ENCODE measurements at places on chromosomes 3 and 15.

- DNase-seq = no peak
Observed at GRCh38 chr15:85584872-85585271, 204.5 kb downstream of the AKAP13 start.

DNA sequence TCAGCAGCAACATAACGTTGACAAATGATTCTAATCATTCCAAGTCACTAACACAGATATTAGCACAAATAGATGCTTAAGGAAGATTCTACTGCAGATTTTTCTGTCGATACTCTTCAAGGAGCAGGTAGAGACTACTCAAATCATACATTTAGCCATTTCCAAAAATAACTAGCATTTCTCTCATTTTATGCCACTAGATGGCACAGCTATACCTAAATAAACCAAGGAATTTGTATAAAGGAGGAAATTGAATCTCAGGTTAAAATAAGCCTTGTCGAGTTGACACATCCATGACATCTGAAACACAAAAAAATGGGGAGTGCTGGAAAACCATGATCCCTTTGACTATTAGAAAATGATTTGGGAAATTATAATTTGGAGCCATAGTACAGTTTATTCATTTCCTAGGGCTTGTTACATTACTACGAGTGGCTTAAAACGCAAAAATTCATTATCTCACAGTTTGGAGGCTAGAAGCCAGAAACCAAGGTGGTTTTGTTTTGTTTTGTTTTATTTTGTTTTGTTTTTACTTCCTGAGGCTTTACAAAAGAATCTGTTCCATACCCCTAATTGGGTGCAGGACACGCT lies 59.5 kb upstream of the STRIT1 start:
- DNase-seq = no peak

- no peak for DNase-seq
Observed at GRCh38 chr15:44882499-44882968, 74.0 kb upstream of the TERB2 start.

GRCh38 chr3:127940116-127940515 lies 25.1 kb downstream of the KBTBD12 start:
- DNase-seq = no peak

DNA sequence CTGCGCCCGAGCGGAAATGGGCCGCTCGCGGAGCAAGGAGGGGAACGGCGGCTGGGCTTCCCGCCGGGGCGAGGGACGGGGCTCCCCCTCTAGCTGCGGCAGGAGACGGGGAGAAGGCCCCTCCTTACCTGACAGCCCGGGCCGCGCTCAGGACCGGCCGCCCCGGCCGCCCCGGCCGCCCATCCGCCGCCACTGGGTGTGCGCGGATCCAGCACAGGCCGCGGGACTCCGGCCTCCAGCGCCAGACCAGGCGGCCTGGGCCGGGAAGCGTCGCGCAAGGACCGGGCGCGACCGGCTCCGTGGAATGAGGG lies 296 bp downstream of the TPRA1 start:
- DNase-seq = no peak

DNA sequence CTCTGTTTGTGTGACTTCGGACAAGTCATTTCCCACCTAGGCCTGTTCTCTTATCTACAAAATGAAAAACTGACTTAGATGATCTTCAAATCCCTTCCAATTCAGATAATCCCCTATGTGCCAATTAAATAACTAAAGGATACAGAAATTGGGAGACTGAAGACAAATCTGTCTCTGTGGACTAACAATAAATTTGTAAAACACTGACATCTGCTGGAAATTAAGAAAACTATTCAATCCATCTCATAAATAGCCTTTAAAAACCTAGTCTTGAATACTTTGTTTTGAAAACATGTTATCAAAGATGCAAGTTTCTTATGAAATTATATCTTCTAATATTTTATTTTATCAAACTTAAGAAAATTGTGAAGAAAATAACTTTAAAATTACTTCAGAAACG lies 38.3 kb downstream of the MTHFS start:
- no peak for DNase-seq

DNA sequence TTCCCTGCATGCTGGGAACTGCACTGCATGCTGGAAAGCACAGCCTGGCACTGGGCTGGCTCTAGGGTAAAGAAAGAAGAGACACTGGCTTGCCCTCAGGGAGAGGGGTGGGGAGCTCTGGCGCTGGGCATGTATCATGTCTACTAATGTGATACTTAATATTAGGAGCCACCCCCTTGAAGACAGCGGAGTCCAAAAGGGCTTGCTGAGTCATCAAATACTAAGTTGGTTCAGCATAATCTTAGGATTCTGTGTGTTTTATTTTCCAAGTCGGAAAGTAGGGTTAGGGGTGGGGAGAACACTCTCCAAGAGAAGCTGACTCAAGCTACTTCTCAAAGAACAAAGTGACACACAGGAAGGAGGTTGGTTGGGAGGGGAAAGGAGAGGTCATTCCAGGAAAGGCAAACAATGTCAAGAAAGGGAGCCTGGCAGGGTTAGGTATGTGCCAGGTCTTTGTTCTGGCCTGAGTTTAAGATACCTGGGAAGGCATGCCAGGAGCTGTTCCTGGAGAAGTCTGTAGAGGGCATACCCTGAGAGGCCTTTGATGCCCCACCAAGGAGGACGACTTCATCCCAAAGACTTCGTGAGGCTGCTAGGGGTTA lies 237.8 kb upstream of the NR2E3 start:
- DNase-seq = no peak

GRCh38 chr3:122245513-122246174 lies 62.2 kb downstream of the CASR start:
- DNase-seq = no peak

DNA sequence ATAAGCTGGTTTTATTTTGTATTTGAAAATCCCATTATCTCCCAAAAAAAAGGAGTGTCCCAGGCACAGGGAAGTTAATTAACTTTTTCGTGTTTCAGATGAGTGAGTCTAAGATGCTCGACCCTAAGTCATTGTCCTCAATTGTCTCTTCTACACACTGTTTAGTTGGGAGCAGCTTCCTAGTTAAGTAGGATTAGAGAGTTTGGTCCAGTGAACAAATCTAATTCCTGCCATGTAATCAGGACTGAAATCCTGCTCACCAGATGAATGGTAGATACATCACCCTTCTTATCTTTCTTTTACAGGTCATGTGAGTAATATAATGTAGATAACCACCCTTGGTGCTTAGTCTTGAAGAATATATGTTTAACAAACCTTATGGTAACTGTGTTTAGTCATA lies 228.9 kb upstream of the MANF start:
- DNase-seq = no peak

DNA sequence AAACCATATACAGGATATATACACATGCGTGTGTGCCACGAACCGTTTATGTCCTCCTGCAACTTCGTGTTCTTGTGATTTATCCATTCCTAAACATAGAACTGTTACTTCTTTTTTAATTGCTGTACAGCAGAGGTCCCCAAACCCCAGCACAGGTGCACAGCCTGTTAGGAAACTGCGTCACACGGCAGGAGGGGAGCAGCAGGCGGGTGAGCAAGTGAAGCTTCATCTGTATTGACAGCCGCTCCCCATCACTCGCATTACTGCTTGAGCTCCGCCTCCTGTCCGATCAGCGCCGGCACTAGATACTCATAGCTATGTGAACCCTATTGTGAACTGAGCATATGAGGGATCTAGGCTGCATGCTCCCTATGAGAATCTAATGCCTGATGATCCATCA lies 34.9 kb upstream of the NRROS start:
- DNase-seq = peak; percentile 56

DNA sequence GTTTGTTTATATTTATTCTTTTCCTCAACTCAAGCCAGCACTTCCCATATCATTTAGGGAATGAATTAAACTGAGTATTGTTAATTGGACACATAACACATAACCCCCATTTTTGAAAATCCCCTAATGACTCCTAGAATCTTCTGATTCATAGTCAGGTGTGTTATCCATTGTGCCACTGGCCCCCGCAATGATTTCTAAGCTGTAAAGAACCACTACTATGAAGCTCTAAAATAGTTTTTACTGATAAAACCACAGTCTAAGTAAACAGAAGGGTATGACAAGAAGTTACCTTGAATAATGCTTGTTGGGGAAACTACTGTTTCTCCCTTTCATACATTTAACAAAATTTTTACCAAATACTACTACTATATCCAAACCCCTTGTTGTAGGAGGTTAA lies 22.3 kb upstream of the SLC12A8 start:
- DNase-seq = no peak

GRCh38 chr3:53880396-53881345 lies 1.3 kb downstream of the ACTR8 start:
- no peak for DNase-seq

GRCh38 chr3:143363276-143363675 lies 243.7 kb downstream of the CHST2 start:
- no peak for DNase-seq

- DNase-seq = no peak
Observed at GRCh38 chr3:169362301-169362700, 301.2 kb downstream of the MECOM start.

DNA sequence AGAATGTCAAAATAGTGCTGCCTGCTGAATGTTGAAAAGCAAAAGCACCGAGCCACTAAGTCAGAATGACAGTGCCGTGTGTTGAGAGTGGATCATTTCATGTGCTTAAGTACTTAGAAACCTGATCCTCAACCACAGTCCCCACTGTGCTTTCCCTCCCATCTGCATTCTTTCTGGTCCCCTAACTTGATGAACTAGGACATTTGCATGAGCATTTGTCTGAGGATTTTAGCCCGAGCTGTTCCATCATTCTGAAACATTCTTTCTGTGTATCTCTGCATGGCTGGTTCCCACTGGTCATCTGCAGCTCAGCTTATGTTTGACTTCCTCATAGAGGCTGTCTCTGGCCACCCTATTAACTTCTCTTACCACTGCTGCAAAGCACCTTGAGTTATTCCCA lies 42.0 kb downstream of the SST start:
- no peak for DNase-seq

- DNase-seq = no peak
Observed at GRCh38 chr3:178255315-178255714, 280.9 kb upstream of the KCNMB2 start.

DNA sequence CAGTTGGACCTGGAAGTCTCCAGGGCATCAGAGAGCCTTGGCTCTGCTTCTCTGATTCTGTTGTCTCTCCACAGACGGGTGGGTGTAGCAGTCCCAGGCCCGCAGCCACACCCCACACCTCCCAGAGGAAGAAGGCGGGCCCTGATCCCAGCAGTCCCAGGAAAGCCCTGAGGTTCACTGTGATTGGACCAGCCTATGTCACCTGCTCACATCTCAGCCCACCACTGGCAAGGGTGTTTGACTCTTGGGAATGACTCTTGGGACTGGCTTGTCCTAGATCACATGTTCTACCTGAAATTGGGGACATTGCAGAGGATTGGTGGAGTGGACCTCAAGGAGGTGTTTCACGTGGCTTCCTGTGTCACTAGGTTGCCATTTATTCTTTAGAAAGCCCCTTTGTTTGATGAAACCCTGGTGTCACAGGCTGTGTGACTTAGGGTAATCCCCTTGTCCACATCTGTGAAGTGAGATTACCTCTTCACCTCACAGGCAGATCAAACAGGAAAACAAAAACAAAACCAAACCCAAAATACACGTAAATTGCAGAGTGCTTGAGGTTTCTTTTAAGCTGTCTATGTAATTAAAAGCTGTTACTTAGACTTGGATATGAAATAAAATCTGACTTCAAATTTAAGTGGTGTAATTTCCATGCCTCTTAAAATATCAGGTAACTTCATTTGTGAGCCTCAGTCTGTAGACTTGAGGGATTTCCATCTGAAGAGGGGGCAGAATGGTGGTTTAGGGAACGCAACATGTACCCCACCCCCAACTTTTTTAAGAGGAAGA lies 26.7 kb downstream of the FLNB start:
- no peak for DNase-seq

GRCh38 chr3:101131767-101132166 lies 138.5 kb upstream of the ABI3BP start:
- no peak for DNase-seq

GRCh38 chr3:177196008-177196455 lies 1.2 kb downstream of the TBL1XR1 start:
- DNase-seq = no peak

- DNase-seq = no peak
Observed at GRCh38 chr3:107227091-107227490, 150.1 kb upstream of the CCDC54 start.

DNA sequence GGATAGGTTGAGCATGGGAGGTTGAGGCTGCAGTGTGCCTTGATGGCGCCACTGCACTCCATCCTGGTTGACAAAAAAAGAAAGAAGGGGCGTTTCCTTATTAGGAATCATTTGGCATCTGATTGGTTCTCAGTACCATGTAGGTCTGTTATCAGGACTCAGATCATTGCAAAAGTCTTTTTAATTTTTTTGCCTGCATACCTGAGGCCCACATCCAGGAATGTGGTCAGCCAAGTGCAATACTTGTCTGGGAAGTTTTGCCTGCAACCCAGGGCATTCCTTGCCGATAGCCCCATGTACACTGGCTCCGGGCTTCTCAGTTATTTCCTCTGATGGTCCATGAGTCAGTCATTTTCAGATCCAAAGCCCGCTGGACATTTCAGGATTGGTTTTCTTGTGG lies 50.1 kb upstream of the CRTC3 start:
- no peak for DNase-seq

DNA sequence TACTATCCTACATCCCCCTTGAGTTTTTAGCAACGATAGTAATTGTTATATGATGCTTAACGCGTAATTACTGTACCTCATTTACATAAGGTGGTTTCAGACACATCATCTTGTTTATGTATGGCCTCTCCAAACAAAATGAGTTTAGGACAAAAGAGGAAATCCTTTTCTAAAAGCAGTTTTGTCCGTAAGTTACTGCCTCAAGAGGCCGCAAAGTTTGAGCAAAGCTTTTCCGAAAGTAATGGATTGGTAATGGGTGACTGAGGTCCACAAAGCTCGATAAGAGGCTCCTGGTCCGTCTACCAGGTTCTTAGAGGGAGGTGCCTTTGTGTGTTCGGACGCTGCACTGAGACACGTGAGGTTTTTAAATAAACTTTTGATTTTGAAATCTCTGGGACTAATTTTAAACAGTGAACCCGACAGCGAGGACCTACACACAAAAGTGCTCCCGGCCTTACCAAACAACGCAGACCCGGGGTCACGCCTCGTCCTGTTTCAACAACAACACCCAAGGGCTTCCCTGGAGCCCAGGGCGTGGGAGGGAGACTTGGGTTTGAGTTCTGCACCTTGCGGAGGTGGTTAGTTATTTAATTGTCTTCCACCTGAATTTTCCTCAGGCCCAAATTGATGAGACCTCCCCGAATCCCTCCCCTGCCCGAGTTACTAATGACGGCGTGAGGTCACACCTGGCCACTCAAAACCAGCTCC lies 456 bp upstream of the C15orf61 start:
- DNase-seq = no peak

- DNase-seq = no peak
Observed at GRCh38 chr15:58233341-58233740, 95.2 kb downstream of the AQP9 start.
